ENCODE measurements at places on chromosomes 11 and 22.

GRCh38 chr11:22957786-22958185 lies 97.5 kb upstream of the CCDC179 start:
- no peak for DNase-seq

DNA sequence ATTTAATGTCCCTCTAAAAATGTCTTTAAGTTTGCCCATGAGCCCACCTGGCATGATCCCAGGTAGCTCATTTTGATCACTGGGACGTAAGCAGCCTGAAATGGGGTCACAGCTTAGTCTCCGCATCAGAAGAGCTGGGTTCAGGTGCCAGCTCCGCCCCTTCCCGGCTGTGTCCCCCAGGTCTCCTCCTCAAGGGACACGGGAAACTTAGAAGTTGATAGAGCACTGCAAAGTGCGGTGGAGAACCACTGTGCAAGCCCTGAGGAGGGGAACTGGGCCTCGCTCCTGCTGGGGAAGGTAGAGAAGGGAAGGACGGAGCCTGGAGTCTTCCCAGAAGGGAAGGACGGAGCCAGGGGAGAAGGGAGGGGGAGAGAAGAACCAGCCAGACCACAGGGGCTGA lies 7.7 kb downstream of the TOM1 start:
- DNase-seq: no peak

DNA sequence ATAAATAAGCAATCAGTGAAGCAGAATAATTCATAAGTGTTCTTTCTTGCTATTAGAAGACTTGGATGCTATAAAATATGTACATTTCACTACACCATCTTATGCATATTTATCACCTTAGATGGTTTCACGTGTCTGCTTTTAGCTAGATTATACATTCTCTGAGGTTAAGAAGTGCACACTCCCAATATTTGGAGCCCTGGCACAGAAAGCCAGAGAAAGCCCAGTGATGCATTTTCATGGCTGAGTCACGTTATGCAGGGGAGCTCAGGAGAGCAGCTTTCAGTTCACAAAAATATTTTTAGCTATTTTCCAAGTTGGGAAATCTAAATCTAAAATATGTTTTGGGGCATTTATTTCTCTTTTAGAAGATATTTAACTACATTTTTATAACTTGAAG lies 5.1 kb upstream of the TP53AIP1 start:
- no peak for DNase-seq

DNA sequence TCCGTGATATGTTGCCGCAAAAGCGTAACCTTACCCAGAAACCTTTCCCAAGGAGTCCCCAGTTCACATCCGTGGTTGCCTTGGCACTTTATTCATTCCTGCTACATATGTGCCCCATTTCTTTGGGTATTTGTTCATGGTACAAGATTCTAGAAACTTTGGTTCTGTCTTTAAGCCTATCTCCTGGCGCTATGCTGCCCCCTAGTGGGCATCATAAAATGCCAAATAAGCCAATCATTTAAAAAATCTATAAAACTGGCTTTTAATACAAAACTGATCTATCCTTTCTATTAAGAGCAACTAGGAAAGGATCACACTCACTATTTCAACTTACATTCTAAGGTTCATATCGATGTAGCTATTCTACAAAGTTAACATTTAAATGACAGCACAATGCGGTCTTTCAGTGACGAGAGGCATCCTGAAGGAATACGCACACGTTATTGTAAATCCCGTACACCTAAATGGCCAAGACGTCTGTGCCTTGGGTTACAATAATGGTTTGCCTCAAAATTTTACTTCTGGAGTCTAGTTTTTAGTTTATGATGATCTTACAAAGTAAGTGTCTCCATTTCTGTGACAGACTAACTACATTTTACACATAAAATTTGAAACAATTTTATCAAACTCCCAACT lies 16.2 kb downstream of the PIWIL3 start:
- peak; percentile 18 for DNase-seq

DNA sequence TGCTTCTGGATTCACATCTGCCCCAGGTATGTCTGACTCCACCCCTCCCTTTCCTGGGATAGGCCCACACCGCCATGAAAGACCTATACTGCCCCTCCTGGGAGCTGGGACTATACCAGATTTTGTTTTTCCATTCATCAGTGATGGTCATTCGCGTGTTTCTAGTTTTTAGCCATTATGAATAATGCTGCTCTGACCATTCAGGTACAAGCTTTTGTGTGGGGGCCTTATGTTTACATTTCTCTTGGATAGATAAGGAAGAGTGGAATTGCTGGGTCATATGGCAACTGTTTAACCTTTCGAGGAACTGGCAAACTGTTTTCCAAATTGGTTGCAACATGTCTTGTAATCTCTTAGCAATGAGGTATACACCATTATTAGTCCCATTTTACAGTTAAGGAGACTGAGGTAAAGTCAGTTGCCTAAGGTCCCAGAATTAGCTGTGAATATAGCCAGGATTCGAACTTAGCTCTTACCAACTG lies 1.2 kb upstream of the TBC1D10A start:
- DNase-seq: no peak

DNA sequence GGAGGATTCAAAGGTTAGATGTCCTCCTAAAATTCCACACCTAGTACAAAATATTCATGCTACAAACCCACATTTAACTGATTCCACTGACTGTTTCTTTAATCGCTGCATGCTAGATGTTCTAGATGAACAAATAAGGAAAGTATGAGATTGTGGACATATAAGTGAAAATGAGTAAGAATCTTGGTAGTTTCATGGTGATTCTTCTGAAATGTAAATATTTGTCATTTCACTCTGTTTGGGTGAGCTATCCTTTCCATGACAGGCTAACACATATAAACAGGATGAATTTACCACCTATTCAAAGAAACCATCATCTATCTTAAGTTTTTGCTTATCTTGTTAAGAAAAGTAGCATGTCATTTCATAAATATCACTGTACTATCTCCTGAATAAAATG lies 14.8 kb downstream of the OR5B3 start:
- DNase-seq: no peak

GRCh38 chr11:95461858-95462257 lies 230.9 kb upstream of the SESN3 start:
- no peak for DNase-seq

DNA sequence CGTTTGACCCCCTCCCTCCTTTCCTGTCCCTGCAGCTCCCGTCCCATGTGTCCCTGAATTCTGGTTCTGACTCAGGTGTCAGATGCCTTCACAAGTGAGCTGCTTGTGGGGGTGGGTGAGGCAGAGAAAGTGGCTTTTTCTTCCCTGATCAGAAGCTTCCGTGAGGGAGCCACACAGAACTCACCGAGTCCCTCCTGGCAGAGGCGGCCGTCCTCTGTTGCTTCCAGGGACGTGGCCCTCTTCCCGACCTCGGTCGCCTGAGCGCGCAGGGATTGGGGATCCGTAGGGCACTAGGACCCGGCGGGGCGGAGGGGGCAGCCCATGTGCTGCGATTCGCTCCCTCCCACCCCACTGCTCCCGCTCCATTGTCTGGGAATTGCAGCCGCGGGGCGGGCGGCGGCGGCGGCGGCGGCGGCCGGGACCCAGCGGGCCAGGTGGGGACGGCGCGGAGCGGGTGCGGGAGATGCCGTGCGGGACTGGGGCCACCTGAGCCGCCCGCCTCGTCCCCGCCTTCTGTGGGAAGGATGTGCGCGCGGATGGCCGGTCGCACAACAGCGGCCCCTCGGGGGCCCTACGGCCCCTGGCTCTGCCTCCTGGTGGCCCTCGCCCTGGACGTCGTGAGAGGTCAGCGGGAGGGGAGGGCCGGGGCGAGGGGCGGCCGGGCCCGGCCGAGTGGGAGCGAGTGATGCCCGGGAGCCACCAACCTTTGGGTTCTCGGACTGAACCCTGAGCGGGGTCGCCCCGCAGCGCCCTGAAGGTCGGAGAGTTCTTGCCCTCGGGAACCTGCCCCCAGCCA lies at the start of gene TMEM132A:
Gene TMEM132A, plus strand, starts transcription at position 351 of the 796 bp plus-strand sequence. Its CDS starts 174 bp downstream, at position 525.
- DNase-seq: peak; percentile 86

- DNase-seq: no peak
Observed at GRCh38 chr22:45864959-45865476, 111.9 kb downstream of the WNT7B start.

DNA sequence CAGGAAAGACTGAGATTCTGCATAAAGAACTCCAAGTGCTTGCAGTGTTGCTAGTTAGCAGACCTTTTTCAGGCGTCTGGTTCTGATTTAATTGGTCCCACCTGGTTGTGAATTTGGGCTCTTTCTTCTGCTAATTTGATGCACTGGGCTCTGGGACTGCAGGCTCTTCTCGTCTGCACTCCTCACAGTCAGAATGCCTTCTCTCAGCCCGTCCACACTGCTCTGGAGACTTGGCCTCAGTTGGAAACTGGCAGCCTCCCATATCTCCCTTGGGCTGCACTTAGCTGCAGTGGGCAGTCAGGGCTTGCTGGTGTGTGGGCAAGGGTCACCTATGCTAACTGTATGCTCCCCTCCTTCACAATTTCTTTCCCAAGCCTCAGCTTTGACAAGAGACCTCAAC lies 1.5 kb downstream of the TRIM6 start:
- no peak for DNase-seq

All from NCI-H2081 (cell line).